ENCODE measurements at places on chromosomes 6 and 20.

DNA sequence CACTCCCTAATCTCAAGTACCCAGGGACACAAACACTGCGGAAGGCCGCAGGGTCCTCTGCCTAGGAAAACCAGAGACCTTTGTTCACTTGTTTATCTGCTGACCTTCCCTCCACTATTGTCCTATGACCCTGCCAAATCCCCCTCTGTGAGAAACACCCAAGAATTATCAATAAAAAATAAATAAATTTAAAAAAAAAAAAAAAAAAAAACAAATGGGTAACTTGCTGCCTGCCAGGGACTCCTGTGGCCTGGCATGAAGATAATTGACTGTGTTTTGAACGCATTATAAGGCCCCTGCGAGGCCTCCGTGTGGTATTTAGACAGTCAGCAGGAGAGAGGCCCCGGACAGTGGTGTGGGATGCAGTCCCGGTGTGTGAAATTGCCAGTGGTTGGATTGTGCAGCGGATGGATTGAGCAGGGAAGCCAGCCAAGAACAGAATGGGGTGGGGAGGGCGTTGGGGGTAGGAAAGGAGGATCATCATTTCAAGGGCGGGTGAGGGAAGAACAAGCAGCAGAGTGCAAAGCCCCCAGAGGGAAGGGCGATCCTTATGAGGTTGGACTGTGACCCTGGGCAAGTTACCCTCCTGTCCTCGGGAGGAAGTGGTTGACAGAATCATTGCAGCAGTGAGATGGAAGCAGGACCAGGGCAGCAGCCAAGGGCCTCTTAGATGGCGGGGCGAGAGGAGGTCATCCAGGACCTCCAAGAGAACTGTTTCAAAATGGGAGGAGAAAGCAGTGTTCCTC lies 43.3 kb downstream of the PPARD start:
- DNase-seq = no peak

DNA sequence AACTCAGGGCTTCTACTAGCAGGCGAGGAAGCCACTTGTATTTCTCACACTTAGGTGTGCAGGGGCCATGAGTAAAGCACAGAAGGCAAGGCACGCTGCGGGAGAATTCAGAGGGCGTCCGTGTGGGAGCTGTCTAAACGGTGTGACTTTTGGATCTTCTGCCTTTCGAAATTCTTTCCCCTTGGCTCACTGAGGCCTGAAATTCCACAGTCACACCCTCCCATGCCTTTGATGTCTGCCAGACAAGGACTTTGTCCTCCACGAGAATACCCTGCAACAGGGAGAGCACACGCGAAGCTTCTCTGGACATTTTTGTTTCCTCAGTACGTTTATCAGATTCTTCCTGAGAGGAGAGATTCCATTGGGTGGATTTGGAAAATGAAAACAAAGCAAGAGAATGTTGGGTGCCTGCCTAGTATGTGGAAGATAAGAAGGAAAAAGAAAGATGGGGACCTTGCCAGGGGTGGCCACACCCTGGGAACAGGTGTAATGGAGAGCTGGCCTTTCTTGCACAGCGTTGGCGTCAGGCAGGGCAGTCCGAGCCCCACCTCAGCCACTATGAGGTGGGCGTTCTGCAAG lies 235.7 kb downstream of the MYLK4 start:
- no peak for DNase-seq

GRCh38 chr6:71459162-71459561 lies 170.6 kb downstream of the OGFRL1 start:
- DNase-seq = no peak

DNA sequence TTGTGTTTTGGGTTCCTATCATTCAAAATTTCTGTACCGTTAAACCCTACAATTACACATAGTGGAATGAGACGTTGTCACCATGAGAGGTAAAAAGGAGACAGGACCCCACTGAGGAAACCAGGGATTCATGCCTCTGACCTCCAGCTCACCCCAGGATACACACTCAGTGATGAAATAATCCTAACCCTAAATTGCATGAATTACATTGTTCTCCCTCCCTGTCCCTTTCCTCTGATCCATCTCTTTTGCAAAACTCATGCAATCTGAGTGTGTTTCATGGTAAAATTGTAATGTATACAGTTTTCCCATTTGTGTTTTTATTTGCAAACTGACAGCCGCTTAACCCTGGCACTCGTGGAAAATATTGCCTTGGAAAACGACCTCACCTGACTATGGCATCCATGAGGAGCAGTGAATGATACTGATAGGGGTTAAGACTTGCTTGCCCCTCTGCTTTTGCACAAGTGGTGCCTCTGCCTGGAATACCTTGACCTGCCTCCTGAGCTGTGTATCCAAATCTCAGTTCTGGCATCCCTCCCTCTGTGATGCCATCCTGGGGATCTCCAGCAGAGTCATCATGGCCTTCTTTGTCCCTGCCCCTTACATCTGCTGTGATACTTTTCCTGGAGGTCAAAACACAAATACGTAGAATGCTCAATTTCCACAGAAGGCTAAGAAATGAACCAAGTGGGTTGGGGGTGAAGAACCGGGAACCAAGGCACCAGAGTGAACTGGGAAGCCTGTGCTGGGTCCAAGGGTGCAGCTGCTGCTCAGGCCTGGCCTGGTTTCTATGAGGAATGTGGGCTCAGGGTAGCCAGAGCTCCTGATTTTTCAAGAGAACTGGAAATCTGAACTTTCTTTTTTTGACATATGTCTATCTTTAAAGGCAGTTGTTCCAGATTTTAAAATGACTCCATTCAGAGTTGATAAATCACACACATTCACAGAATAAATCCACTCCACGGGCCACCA lies 211.6 kb upstream of the ZNF217 start:
- DNase-seq = no peak

DNA sequence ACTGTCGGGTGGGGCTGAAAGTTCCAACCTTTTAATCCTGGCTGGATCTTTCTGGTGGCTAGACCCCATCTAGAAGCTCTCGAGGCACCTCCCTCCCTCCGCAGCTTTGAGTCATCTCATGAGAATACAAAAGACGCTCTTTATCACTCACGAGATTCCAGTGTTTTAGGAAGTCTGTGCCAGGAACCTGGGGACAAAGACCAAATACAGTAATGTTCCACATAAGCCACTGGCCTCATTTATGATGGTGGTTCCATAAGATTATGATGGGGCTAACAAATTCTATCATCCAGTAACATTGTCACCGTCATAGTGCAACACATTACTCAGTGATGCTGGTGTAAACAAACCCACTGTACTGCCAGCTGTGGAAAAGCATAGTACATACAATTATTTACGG lies 48.7 kb downstream of the NCOA7 start:
- no peak for DNase-seq

- DNase-seq = no peak
Observed at GRCh38 chr6:37005061-37005810, at the start of gene FGD2. Gene FGD2, plus strand, starts transcription at chr6:37005655. Its CDS starts 163 bp downstream, at chr6:37005818.

DNA sequence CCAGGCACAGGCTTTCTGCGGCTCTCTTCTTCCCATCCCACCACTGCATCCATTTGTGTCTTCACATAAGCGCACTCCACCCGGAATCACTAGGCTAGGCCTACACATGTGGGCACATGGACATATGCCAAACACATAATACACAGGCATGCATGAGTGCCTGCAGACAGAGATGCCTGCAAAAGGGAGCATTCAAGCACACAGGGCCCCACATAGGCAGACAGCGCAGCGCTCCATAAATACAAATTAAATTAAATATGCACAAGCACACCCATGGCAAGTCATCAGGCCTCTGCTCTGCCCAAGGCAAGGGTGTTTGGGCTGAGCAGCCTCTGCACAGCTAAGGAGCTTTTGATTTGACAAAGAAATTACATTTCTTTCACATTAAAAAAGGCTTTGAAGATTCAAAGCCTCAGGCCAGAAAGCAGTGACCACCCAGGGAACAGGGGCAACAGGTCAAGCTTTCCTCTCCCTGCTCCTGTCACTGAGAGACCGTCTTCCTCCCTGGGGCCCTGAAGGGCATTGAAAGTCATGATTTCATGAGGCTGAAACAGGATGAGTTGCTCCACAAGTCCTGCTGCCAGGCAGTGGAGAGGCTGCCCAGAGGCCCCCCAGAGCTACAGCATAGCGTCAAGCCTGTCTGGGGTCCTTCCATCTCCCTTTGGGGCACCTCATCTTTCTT lies 134.2 kb upstream of the LRFN2 start:
- DNase-seq = no peak

DNA sequence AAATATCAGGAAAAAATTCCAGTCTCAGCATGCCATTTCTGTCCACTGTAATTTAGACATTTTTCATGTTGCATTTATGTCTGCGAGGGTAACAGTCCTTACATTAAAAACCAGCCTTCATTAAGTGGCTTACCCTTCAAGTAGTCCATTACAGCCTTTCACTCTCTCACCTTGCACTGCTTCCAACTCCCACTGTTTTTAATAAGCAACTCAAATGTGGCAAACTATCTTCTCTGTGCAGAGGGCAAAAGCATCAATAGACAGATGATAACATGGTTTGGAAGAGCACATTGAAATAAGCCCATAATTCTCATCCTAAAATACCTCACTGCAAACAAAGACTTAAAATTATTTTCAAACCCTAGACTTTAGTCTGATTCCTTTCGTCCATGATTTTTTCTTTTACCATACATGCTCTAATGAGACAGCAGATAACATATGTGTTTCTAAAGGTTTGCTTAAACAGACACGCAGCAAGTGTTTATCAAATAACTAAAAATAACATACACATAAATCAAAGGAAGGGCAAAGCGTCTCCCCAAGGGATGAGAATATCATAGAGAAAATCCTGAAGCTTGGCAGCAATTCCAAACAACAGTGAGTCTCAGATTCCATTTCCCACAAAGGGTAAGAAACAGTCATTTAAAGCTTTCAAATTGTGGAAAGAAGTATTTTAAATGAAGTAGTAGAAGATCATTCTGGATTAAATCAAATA lies 130.4 kb downstream of the PTPRK start:
- DNase-seq = no peak

All from CD4-positive, alpha-beta T cell treated with Interleukin-12 subunit alpha and Interleukin-12 subunit beta, for 1 hour (primary cell).